ENCODE measurements at places on chromosomes 7 and 10. TPM values are rescaled to one million over a fixed set of nuclear protein-coding genes. Genes with fewer than 3 reads are reported as not detected.
A peak's percentile ranks its signal among the peaks of the same experiment; 100 is the strongest.

DNA sequence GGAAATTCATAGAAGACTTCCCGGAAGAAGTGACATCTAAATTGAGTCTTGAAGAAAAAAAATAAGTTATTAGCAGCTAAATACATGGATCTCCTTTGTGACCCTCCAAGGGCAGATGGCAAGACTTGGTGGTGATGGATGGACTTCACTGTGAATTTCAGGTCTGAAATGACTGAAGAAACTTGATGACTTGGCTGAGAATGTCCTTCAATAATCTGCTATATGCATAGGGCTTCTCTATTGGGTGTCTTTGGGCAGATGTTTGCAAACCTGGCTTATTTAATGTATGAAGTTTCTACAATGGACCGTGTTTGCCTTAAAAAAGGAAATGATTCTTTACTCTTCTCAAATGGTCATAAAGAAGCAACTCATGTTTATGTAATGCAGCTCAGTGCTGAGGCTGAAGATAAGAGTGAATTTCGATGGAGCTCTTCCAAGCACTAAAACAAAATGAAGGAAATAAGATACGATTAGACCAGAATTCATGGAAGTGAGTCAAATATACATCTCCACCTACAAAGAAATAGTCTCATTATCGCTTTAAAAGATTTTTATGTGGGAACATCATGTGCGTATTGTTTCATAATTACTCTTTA is 116.6 kb upstream of the WDR11 start:
- no peak for DNase-seq

DNA sequence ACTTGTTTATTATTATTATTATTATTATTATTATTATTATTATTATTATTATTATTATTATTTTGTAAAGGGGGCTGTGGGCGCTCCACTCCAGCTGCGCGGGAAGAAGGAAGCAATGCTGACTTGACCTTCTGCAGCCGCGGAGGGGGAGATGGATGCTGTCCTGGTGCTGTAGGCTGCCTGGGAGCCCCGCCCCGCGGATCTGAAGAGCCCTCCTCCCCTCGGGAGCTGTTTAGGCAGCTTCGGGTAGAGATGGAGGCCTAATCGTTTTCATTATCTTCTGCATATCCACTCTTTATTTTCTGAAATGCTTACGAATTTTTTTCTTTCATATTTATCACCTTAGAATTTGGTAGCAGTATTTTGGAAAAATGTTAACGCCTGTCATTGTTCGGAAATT is 101.2 kb upstream of the KLF6 start:
- no peak for DNase-seq

DNA sequence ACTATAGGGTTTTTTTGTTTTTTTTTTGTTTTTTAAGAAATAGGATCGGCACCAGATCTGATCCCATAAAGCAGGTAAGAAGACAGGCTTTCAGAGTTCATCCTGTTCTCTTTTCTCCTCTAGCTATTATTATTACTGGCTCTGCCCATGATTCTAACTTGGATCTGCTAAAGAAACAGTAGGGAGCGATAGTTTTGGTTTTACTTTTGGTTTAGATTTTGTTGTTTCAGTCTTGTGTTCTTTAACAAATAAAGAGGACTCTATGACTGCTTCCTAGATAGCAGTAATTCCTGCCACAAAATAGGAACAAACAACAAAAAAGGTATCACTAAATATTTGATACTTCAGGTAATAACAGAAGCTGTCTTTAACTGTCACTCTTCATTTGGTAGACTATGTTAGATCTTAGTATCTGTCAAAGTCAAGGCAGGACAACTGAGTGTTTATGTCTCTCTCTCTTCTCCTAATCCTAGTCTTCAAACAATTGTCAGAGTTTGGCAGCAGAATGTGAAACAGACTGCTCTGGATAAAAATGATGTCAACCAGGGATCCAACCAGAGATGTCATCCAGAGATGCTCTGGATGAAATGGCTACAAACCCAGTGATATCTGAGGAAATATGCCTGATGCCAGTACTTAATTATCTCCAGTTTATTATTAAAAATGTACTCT is 99.8 kb downstream of the KMT2C start:
- DNase-seq: no peak

DNA sequence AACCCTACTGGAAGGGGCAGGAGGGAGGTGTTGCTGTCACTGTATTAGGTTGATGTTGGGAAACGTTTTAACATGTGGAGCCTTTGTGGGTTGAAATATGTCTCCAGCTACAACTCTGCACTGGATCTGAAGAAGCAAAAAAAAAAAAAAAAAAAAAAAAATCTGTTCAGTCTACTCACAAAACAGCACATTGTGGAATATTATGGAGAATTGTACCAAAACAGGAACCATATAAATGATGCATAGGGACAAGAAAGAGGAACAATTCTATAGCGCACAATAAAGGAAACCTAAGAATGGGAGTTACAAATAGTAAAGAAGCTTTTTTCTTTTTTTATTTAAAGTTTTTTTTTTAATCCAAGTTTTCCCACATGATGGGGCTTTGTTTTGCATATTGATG is 63.8 kb downstream of the CCSER2 start:
- DNase-seq: no peak

DNA sequence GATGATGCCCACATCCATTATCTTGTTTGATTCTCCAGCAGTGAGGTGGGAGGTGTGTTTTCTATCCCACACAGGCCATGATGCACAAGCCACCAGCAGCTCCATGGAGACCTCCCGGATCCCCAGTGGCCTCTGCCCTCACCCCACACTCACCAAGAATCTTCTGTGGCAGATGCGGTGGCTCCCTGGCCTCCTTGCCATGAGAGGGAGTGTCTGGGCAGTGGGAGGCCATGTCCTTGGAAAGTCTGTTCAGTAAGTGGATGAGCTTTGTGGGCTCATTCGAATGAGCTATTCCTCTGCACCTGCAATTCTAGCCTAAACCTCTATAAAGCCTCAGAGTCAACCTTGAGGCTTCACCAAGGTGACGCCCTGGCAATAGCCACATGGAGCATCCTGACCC is 243.8 kb downstream of the TCERG1L start:
- DNase-seq: no peak

DNA sequence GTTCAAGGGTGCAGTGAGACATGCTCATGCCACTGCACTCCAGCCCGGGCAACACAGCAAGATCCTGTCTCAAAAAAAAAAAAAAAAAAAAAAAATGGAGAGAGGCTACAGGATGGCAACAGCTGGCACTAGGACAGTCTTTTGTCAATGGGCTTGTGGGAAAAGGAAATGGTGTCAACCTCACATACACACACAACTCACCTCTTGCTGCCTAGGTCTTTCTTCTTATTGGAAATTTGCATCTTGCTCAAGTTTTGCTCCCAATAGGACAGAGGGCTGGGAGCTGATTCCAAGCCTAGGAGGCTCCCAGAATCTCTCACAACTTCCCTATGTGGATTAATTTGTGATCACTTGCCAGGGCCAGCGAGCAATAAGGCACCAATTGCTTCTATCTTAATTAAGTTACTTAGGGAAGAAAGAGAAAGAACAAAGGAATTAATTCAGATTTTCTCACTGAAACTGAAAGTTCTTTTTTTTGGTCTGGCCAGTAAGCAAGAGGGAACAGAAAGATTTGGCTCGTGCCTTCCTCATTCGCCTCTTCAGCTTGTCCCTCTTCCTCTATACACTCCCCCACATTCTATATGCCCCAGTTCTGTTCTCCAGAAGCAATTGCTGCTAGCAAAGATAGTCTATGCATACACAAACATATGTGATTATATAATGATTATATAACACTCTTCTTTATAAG is 33.8 kb downstream of the MAP3K8 start:
- no peak for DNase-seq

DNA sequence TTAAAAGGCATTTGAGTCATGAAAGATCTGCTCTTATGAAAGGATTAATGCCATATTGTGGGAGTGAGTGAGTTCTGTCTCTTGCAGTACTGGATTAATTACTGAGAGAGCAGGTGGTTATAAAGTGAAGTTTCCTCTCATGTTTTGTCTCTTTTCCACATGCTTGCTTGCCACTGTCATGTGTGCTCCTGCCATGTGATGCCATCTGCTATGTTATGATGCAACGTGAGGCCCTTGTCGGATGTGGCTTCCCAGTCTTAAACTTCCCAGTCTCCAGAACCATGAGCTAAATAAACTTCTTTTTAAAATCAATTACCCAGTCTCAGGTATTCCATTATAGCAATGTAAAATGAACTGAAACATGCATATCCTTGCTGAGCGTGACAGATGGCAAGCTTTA is 22.7 kb upstream of the TCTN3 start:
- no peak for DNase-seq

GRCh38 chr10:16788125-16788524 is 29.1 kb downstream of the RSU1 start:
- no peak for DNase-seq

The HDAC9 gene
- 3.1 TPM for polyA plus RNA-seq

- DNase-seq: no peak
Measured at GRCh38 chr10:52683776-52684175, 88.8 kb downstream of the MBL2 start.

DNA sequence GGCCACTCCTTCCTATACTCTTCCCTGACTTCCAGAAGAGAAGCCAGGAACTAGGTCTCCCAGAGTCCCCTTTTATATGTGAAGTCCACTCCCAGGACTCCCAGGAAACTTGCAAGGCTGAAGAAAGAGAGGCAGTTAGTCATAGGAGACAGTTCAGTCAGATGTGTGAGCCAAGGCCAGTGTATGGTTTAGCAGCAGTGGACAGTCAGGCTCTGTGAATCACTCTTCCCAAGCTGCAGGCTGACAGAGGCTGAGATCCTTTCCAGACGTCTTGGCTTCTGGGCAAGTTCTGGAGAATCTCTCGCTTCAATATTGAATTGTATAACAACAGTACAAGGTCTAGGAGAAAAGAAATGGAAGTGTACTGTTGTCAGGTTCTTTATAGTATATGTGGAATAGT is 26.9 kb downstream of the BLVRA start:
- no peak for DNase-seq

The PALS2 gene
- polyA plus RNA-seq: 10.3 TPM

The LRIT1 gene
- not detected for polyA plus RNA-seq

The MYO1G gene
- polyA plus RNA-seq: not detected

- DNase-seq: no peak
Measured at GRCh38 chr10:44411251-44411650, 26.4 kb upstream of the CXCL12 start.

- DNase-seq: no peak
Measured at GRCh38 chr10:109529258-109529657, 394.1 kb downstream of the XPNPEP1 start.

The BICC1 gene
- 0.29 TPM for polyA plus RNA-seq

The CALML5 gene
- polyA plus RNA-seq: 2.1 TPM

DNA sequence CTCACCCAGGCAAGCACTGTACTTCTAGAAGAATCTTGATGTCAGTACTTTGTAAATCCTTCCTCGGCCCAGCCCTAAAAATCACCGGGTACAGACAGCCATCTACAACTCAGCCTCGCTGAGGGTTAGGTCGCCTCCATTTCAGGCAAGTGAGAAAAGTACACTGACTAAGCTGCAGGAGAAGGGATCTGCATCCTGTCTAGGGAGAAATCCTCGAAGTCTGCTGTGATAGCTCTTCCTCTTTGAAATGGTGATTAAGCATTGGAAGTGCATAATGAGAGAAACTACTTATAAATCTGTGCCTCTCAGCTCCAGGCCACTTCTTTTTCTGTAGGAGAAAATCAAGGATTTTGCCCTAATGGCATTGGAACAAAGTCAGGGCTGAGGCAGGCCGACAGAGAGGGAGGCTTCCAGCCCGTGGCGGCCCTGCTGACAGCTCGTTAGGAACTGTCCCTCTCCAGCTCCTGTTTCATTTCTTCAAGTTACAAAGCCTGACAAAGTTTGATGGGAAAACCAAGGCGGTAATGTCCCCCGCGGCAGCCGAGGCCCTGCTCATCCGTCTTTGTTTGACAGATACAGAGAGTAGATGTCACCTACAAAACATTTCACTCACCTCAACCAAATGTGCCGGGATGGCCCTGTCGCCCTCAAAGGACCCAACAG is 14.1 kb upstream of the GOT1 start:
- DNase-seq: no peak

- no peak for DNase-seq
Measured at GRCh38 chr10:12634621-12634931, 285.2 kb downstream of the CAMK1D start.

GRCh38 chr7:24580283-24580946 is 7.2 kb downstream of the PALS2 start:
- DNase-seq: peak; percentile 10

DNA sequence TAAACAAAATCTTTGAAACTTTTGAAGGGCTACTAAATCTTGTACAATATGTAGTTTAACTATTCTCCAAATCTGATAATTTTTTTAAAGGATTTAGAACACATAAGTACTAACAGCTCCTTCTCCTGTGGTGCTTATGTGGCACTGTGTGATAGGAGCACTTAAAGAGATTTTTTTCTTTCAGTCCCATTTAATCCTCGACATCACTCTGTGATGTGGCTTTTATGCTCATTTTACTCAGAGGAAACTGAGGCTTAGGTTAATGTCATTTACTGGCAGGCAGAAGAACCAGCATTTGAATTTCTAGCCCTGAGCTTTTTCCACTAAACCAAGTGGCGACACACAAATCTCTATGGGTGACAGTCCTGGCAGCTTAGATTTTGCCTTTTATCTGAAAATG is 92.4 kb downstream of the SAMD9 start:
- no peak for DNase-seq

DNA sequence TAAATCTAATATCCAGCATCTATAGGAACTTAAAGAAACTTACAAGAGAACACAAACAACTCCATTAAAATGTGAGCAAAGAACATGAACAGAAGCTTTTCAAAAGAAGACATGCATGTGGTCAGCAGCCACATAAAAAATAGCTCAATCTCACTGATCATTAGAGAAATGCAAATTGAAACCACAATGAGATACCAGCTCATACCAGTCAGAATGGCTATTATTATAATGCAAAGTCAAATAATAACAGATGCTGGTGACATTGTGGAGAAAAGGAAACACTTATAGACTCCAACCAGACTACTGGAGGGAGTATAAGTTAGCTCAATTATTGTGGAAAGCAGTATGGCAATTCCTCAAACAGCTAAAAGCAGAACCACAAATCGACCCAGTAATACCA is 1314.5 kb downstream of the XPNPEP1 start:
- no peak for DNase-seq

The HECW1 gene
- polyA plus RNA-seq: 0.10 TPM
